ENCODE measurements at places on chromosomes 3 and 15. TPM values are rescaled to one million over a fixed set of nuclear protein-coding genes. Genes with fewer than 3 reads are reported as not detected.

GRCh38 chr3:192931825-192932224 lies 14.2 kb upstream of the MB21D2 start:
- H3K27ac ChIP-seq, result no peak overlapping the region
- no peak for DNase-seq
- H3K27me3 ChIP-seq, result no peaks in the 10 kb centered on the region
- H3K4me1 ChIP-seq, result no peaks in the 10 kb centered on the region
- H3K36me3 ChIP-seq, result no peaks in the 10 kb centered on the region

DNA sequence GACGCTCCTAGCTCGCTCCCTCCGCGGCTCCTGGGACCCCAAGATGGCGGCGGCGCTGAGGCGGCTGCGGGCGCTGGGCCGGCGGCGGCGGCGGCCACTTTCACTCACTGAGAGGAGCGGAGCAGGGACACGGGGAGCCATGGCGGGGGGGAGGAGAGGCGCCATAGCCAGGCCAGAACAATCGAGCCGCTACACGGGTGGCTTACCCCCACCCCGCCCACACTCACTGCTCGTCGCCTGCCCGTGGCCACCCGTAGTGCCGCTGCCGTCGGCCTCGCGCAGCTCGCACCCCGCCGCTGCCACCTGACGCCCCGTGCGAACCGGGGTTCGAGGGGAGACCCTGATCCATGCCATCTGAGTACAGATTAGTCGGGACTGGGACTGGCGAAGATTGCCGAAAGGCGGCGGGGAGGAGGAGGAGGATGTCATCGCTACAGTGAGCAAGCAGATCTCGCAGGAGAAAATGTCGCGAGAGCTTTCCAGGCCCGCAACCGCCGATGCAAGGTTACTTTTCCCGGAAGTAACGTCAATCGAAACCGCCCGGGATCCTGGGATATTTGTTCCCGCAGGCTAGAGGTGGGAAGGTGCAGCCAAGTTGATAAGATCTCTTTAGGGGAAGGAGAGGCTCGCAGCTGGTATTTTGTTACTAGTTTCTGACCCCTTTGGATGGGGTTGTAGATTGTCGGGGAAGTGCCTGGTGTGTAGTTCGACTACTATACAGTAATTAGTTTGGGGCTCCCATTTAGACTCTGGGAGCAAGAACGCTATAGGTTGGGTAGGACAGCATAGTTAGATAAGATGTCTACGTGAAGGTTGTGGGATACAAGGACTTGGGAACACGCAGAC lies at the start of gene INO80:
TSS of gene INO80 (minus strand) at position 165 of the 846 bp plus-strand sequence. CDS start 19,970 bp downstream, outside the sequence.
- peak; percentile 100 for DNase-seq
- no peaks in the 10 kb centered on the region for H3K4me1 ChIP-seq
- H3K27me3 ChIP-seq, result no peaks in the 10 kb centered on the region
- no peaks in the 10 kb centered on the region for H3K36me3 ChIP-seq

GABRR3 gene
- total RNA-seq, result not detected

DNA sequence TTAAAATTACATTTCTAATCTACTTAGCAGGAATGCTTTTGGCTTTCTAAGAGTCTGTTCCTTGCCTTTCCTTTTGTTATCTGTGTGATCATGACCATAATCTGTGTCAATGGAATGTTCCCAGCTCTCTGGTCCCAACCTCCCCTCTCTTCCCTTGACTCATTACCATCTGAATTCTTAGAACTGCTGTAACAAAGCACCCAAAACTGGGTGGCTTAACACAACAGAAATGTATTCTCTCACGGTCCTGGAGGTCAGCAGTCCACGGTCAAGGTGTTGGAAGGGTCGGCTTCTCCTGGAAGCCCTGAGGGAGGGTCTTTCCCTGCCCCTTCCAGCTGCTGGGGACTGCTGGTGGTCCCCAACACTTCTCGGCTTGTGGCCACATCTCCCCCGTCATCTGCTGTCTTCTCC lies 81.1 kb downstream of the LRRK1 start:
- no peaks in the 10 kb centered on the region for H3K27me3 ChIP-seq
- DNase-seq, result no peak
- H3K36me3 ChIP-seq, result no peaks in the 10 kb centered on the region

DNA sequence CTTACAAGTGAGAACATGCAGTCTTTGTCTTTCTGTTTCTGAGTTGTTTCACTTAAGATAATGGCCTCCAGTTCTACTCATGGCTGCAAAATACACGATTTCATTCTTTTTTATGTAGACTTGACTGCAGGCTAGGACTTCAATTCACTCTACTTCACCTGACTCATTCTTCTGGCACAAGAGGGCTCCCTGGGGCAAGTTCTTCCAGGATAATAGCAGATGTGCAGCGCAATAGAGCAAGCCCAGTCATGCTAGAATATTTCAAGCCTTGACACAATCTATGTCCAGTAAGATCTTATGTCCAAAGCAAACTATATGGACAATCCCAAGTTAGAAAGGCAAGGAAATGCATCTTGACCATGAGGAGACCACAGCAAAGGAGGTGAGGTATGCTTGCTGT lies 211.7 kb upstream of the GADL1 start:
- no peaks in the 10 kb centered on the region for H3K36me3 ChIP-seq
- H3K4me1 ChIP-seq, result no peaks in the 10 kb centered on the region
- no peaks in the 10 kb centered on the region for H3K27me3 ChIP-seq
- H3K27ac ChIP-seq, result no peak overlapping the region
- DNase-seq, result no peak

SGO1 gene
- 19.5 TPM for total RNA-seq

CLEC3B gene
- total RNA-seq, result 9.6 TPM

DNA sequence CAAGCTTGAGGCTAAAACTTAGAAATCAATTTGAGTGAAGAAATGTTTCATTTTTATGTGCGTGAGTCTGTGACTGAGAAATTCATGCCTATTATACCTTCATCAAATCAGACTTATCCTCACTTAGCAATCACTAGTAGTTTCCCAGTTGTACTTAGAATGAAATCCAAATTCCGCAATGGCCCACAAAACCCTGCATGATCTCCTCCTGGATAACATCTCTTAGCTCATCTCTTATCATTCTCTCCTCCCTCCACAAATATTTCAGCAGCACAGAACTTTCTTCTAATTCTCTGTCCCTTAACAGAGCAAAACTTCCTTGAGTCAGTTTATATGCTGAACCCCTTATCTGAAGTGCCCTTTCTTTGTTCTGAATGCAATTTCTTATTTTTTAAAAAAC lies 198.8 kb upstream of the TGFBR2 start:
- no peaks in the 10 kb centered on the region for H3K36me3 ChIP-seq
- no peaks in the 10 kb centered on the region for H3K27me3 ChIP-seq
- DNase-seq, result no peak
- H3K4me3 ChIP-seq, result no peak overlapping the region

- no peak overlapping the region for H3K27ac ChIP-seq
- H3K27me3 ChIP-seq, result no peaks in the 10 kb centered on the region
- no peaks in the 10 kb centered on the region for H3K36me3 ChIP-seq
- H3K4me3 ChIP-seq, result no peak overlapping the region
- DNase-seq, result no peak
Observed at GRCh38 chr15:27563765-27564370, 535.2 kb downstream of the OCA2 start.

GRCh38 chr3:48468329-48468731 lies 21.8 kb downstream of the ATRIP start:
- no peaks in the 10 kb centered on the region for H3K36me3 ChIP-seq
- DNase-seq, result peak; percentile 76
- no peak overlapping the region for H3K27ac ChIP-seq
- H3K4me3 ChIP-seq, result no peak overlapping the region

DNA sequence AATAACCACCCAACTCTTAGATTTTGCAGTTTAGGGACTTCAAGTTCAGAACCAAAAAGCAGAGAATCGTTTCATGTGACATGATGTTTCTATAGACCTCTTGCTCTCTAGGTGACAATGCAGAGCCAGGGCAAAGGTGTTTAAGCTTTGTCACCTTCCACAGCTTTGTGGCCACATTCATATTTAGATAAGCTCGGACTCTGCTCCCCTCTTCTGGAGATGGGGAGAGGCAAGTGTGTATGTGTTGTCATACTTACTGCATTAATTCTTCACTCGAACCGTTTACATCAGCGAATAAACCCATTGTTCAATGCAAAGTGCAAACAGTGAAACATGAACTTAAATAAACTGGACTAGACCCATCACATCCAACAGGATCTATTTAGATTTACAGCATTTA lies 33.2 kb downstream of the ST3GAL6 start:
- H3K27ac ChIP-seq, result no peak overlapping the region
- no peaks in the 10 kb centered on the region for H3K27me3 ChIP-seq
- no peak overlapping the region for H3K4me3 ChIP-seq

- no peaks in the 10 kb centered on the region for H3K36me3 ChIP-seq
- DNase-seq, result no peak
- no peak overlapping the region for H3K4me3 ChIP-seq
- H3K27ac ChIP-seq, result no peak overlapping the region
Observed at GRCh38 chr3:156603379-156604017, 48.6 kb upstream of the SSR3 start.

DNA sequence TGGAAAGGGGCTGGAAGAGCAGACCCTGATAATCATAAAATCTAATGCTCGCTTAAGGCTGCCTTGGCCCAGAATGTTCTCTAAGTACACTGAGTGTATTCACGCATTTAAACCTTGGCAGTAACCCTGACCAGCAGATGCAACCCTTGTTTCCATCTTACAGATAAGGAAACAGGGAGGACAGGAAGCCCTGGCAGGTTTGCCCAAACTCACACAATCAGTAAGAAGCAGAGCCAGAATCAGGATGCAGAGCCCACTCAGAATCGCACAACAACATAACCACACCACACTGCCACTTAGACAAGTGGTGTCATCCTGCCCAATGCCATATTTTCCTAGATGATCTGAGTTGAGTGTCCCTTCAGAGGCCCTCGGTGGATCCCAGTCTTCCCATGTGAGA lies 214.5 kb upstream of the HES1 start:
- no peaks in the 10 kb centered on the region for H3K36me3 ChIP-seq
- no peaks in the 10 kb centered on the region for H3K27me3 ChIP-seq
- H3K4me1 ChIP-seq, result no peaks in the 10 kb centered on the region
- H3K27ac ChIP-seq, result no peak overlapping the region
- no peak overlapping the region for H3K4me3 ChIP-seq

GRIP2 gene
- 0.53 TPM for total RNA-seq

DNA sequence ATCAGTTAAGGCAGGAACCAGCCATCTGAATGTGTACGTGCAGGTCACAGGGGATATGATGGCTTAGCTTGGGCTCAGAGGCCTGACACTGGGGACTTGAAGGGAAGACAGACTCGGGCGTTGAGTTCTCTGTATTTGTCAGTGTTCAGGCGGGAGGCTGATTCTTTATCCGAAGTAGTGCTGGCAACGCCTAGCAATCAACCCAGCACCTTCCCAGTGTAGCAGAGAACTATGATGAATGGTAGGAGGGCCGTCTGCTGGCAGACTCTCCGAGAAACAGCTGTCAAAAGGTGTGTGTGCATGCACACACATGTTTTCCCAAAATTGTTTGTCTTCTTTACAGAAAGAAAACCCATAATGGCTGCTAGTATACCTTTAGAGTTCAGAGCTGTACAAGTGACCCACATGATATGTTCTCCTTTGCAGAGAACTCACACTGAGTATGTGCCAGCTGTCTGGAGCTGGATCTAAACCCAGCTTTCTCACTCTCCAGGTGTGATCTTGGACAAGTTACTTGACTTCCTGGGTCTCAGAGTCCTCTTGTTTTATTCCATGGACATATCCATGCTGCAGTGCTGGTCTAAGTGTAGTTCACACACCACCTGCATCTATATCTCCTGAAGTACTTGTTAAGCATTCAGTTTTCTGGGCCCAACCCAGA lies 74.5 kb upstream of the LARS2 start:
- DNase-seq, result no peak
- H3K27ac ChIP-seq, result no peak overlapping the region
- no peak overlapping the region for H3K4me3 ChIP-seq
- no peaks in the 10 kb centered on the region for H3K27me3 ChIP-seq
- H3K36me3 ChIP-seq, result no peaks in the 10 kb centered on the region

GRCh38 chr3:81472600-81473362 lies 288.7 kb downstream of the GBE1 start:
- no peak overlapping the region for H3K27ac ChIP-seq
- no peak for DNase-seq
- no peak overlapping the region for H3K4me3 ChIP-seq
- H3K4me1 ChIP-seq, result no peaks in the 10 kb centered on the region

DNA sequence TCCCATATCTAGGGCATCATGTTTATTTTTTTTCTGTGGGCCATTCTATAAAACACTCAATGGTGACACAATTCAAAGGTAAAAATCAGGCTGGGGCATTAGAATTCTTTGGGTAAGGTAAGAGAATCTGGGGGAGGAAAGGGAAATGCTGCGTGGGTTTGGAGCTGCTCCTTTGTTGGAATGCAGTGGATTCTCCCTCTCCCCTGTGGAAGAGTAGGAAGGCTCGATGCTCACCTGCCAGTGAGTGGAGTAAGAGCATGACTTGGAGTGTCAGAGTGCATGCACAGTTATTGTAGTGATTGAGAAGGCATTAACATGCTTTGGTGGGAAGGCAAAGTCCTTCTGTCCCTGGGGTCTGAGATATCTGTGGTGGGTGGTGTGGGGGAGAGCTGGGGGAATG lies 280.0 kb downstream of the PDCD6IP start:
- H3K27ac ChIP-seq, result no peak overlapping the region
- H3K36me3 ChIP-seq, result no peaks in the 10 kb centered on the region
- DNase-seq, result no peak
- no peak overlapping the region for H3K4me3 ChIP-seq
- no peaks in the 10 kb centered on the region for H3K27me3 ChIP-seq

DNA sequence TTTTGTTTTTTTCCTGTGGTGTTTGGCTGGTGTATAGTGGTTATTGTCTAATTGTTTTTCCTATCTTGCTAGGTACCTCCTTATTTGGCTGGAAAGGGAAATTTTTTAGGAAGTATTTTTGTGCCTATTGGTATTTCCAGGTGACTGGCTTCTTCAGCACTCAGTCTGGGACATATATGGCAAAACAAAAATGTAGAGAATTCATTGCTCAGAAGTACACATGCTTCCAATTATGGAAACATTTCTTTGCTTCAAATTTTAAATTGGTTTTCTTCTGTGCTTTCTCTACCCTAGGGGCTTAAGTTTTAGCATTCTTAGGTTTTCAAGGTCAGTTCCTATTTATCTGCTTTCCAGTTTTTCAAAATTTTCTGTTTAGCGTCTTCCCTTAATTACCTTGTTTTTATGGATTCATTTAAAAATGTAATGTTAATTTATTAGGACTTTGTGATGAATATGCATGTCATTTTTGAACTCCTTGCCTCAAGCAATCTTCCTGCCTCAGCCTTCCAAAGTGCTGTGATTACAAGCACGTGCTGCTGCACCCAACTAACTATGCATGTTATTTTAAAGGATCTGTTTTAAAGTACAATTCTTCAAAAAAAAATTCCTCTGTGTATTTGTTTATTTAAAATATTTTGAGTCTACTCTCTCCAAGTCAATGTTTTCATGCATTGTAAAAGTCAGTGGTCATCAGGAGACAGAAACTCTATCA lies 231.9 kb upstream of the DPPA4 start:
- H3K4me3 ChIP-seq, result no peak overlapping the region
- H3K36me3 ChIP-seq, result no peaks in the 10 kb centered on the region
- H3K4me1 ChIP-seq, result no peaks in the 10 kb centered on the region
- DNase-seq, result no peak
- H3K27me3 ChIP-seq, result no peaks in the 10 kb centered on the region
- no peak overlapping the region for H3K27ac ChIP-seq

TLR9 gene
- total RNA-seq, result 0.25 TPM
